ENCODE measurements at places on chromosomes 3 and 15.

DNA sequence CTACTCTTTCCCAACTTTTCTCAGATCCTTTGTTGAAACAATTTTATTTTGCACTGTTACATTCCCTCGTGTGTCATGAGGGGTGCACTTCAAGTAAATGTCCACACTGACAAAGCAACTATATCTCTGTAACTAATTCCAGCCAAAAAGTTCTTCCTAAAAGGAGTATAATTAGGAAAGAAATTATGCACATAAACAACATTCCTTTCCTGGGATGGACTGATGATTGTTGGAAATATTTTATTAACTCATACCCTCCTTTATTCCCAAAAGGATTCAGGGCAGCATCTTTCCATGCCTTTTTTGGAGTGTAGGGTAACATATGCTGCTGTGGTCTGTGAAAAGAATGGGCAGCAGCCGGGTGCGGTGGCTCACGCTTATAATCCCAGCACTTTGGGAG is 426.1 kb upstream of the THBS1 start:
- H3K4me1 ChIP-seq = no peaks in the 10 kb centered on the region
- DNase-seq = no peak
- no peak overlapping the region for H3K4me3 ChIP-seq
- H3K27me3 ChIP-seq = peaks cover 13% of the 10 kb centered on the region
- no peak overlapping the region for H3K27ac ChIP-seq
- no peaks in the 10 kb centered on the region for H3K36me3 ChIP-seq

- no peak overlapping the region for H3K4me3 ChIP-seq
- H3K27ac ChIP-seq = no peak overlapping the region
- H3K36me3 ChIP-seq = no peaks in the 10 kb centered on the region
- H3K4me1 ChIP-seq = peaks cover 4% of the 10 kb centered on the region
- H3K27me3 ChIP-seq = peaks cover 5% of the 10 kb centered on the region
Observed at GRCh38 chr3:114706591-114707232, 412.9 kb downstream of the TIGIT start.

- peaks cover 49% of the 10 kb centered on the region for H3K27me3 ChIP-seq
- DNase-seq = no peak
- H3K4me3 ChIP-seq = no peak overlapping the region
- H3K4me1 ChIP-seq = peaks cover 9% of the 10 kb centered on the region
- H3K27ac ChIP-seq = no peak overlapping the region
Observed at GRCh38 chr3:125213946-125214542, 1.5 kb upstream of the SLC12A8 start.

- no peaks in the 10 kb centered on the region for H3K4me1 ChIP-seq
- no peaks in the 10 kb centered on the region for H3K36me3 ChIP-seq
- H3K27me3 ChIP-seq = peaks cover 5% of the 10 kb centered on the region
- H3K27ac ChIP-seq = no peak overlapping the region
- no peak for DNase-seq
Observed at GRCh38 chr3:123750659-123751420, 133.3 kb downstream of the MYLK start.

DNA sequence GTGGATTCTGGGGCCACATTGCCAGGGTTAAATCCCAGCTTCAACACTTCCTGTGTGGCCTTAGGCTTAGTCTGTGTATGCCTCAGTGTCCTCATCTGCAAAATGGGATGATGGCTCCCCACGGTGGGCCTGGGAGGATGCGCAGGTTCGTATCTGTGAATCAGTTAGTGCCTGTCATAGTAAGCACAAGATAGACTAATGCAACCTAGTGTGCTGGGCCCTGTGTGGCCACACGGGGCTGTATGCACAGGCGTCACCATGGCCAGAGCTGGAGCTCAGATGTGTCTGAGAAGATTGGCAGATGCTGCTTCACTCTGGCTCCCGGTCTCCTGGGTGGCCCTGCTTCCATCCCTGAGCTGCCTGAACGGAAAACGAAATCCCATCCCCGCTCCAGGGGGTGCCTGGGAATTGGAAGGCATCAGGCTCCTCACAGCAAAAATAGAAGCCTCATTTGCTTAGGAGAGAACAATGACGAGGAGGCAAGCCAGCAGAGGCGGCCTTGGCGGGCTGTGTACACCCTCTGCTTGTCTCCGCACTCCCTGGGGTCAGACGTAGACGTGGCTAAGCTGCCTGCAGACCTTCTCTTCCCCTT is 103.6 kb downstream of the APBA2 start:
- H3K27me3 ChIP-seq = no peaks in the 10 kb centered on the region
- peaks cover 10% of the 10 kb centered on the region for H3K4me1 ChIP-seq
- no peak overlapping the region for H3K27ac ChIP-seq
- no peaks in the 10 kb centered on the region for H3K36me3 ChIP-seq

DNA sequence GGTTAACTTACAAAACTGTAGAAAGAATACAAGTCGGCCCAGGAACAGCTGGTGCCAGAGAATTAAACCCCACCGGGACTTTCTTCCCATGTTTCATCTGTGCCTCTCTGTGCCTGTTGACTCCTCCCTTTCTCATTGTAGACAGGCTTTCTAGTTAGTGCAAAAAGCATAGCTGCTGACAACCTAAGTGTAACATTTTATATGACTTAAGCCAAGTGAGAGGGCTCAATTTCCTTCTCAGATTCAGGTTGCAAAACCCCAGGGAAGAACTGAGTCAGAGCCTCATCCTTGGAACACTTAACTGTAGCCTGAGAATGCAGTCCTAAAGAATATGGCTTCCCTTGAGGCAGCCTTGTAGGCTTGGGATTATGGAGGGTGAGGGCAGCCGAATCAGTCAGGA is 302.5 kb upstream of the AZI2 start:
- no peaks in the 10 kb centered on the region for H3K27me3 ChIP-seq
- H3K4me3 ChIP-seq = no peak overlapping the region
- DNase-seq = no peak
- H3K4me1 ChIP-seq = no peaks in the 10 kb centered on the region
- H3K27ac ChIP-seq = no peak overlapping the region

DNA sequence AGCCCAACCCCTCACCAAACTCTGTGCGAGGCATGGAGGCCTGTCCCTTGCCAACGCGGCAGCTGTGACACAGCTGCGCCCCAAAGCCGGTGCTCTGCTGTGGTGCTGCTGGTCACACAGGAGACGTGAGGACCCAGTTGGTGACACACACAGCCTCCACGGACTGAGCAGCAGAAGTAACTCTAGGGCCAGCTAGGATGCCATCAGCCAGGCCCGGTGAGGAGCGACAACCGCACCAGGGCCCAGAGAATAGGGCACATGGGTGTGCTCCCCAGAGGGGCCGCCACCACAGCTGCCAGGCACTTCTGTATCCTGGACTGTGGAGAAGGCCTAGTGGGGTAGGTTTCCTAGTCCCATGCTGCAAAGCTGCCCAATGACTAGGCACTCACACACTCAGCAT is 10.7 kb downstream of the ZXDC start:
- no peak overlapping the region for H3K27ac ChIP-seq
- H3K27me3 ChIP-seq = no peaks in the 10 kb centered on the region
- H3K4me3 ChIP-seq = no peak overlapping the region
- DNase-seq = no peak
- H3K4me1 ChIP-seq = peaks cover 7% of the 10 kb centered on the region
- peaks cover 71% of the 10 kb centered on the region for H3K36me3 ChIP-seq

DNA sequence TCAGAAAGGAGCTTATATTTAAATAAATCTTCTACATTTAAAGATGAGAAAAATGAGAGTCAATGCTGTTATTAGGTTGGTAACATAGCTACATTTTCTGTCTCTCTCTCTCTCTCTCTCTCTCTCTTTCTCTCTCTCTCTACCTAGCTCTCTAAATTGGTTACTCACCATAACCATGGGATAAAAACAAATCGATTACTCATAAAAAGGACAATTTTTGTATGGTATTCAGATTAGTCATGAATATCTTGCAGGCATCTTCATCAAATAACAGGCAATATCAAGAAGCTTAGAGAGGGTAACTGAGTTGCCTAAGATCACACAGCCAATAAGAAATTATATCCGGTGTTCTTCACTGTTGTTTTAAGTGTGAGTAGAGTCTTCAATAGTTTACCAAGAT is 81.8 kb upstream of the ALCAM start:
- DNase-seq = no peak
- H3K4me1 ChIP-seq = no peaks in the 10 kb centered on the region
- H3K36me3 ChIP-seq = no peaks in the 10 kb centered on the region
- no peak overlapping the region for H3K27ac ChIP-seq
- H3K4me3 ChIP-seq = no peak overlapping the region

DNA sequence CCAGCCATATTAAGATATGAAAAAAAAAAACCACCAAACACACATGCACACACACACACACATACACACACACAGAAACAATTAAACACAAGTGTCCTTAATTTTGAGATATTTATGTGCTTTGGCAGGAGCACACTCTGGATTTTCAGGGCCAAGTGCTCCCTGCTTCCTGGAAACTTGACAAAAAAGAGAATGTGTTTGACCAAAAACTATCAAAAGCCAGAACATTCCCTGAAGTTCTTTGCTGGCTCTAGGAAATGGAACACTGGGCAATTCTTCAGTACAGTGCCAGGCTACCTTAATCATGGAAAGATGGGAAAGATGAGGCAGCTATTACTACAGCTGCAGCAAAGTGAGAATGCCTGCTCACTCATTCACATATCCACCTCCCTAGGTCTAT is 44.6 kb downstream of the P3H2 start:
- no peak overlapping the region for H3K27ac ChIP-seq
- no peaks in the 10 kb centered on the region for H3K4me1 ChIP-seq
- H3K4me3 ChIP-seq = no peak overlapping the region
- H3K27me3 ChIP-seq = peaks cover 11% of the 10 kb centered on the region
- H3K36me3 ChIP-seq = no peaks in the 10 kb centered on the region

DNA sequence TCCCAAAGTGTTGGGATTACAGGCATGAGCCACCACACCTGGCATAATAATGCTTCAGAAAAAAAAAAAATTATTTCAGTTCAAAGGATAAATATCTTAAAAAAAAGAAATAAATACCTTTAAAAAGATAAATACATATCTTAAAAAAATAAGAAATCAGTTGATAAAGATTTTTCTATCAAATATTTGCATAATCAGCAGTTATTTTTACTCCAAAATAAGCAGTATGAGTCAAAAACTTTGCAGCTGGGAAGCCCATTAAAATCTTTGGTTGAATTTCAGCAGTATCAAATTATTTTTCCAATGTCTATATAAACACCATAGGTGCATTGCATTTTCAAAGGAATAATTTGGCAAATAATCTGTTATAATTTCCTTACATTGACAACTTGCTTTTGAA is 202.5 kb downstream of the KBTBD8 start:
- no peaks in the 10 kb centered on the region for H3K4me1 ChIP-seq
- H3K36me3 ChIP-seq = no peaks in the 10 kb centered on the region
- no peak for DNase-seq
- no peaks in the 10 kb centered on the region for H3K27me3 ChIP-seq
- H3K4me3 ChIP-seq = no peak overlapping the region

GRCh38 chr3:126696701-126697267 is 7.3 kb upstream of the CHCHD6 start:
- no peak overlapping the region for H3K4me3 ChIP-seq
- H3K36me3 ChIP-seq = no peaks in the 10 kb centered on the region
- H3K27ac ChIP-seq = no peak overlapping the region
- H3K4me1 ChIP-seq = no peaks in the 10 kb centered on the region

- no peak overlapping the region for H3K27ac ChIP-seq
- H3K36me3 ChIP-seq = no peaks in the 10 kb centered on the region
- no peak for DNase-seq
- no peak overlapping the region for H3K4me3 ChIP-seq
- H3K27me3 ChIP-seq = no peaks in the 10 kb centered on the region
- no peaks in the 10 kb centered on the region for H3K4me1 ChIP-seq
Observed at GRCh38 chr3:166713787-166714186, 666.3 kb downstream of the ZBBX start.

- H3K27ac ChIP-seq = peak overlapping the region; percentile 4
- peaks cover 31% of the 10 kb centered on the region for H3K4me1 ChIP-seq
- H3K4me3 ChIP-seq = peak overlapping the region; percentile 8
- no peak for DNase-seq
Observed at GRCh38 chr3:179068779-179069530, 2.7 kb downstream of the ZMAT3 start.

DNA sequence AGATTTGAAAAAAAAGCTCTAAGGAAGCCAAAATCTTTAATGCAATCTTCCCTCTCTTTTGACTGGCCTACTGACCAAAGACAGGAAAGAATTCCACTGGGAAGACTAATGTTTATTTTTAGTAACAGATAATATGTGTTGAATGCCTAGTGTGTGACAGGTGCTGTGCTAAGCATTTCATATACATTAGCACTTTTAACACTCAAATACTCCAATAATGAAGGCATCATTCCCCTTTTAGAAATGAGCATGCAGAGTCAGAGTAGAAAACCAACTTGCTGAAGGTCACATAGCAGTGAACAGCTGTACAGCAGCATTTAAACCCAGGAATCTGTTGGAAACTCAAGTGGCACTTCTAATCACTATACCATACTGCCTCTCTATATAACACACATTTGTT is 170.6 kb downstream of the MINAR1 start:
- H3K36me3 ChIP-seq = no peaks in the 10 kb centered on the region
- DNase-seq = no peak
- no peaks in the 10 kb centered on the region for H3K4me1 ChIP-seq
- H3K4me3 ChIP-seq = no peak overlapping the region
- H3K27me3 ChIP-seq = peaks cover 12% of the 10 kb centered on the region
- H3K27ac ChIP-seq = no peak overlapping the region

- DNase-seq = no peak
- no peaks in the 10 kb centered on the region for H3K4me1 ChIP-seq
- no peak overlapping the region for H3K4me3 ChIP-seq
- no peaks in the 10 kb centered on the region for H3K36me3 ChIP-seq
- no peak overlapping the region for H3K27ac ChIP-seq
Observed at GRCh38 chr3:24300949-24301348, 193.7 kb downstream of the THRB start.

DNA sequence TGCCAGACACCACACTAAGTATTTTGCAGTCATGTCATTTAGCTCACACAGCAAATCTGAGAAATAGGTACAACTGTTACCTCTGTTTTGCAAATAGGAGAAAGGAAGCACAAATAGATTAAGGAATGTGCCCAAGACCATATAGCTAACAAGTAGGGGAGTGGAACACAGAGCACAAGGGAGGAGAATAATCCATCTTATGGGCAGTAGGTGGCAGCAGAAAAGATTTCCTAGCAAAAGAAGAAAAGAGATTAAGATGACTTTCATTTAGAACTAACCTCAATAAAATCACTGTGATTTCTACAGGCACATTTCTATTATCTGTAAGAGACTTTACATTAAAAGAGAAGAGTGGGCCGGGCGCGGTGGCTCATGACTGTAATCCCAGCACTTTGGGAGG is 49.1 kb downstream of the NR1I2 start:
- H3K27me3 ChIP-seq = no peaks in the 10 kb centered on the region
- peaks cover 3% of the 10 kb centered on the region for H3K36me3 ChIP-seq
- H3K4me1 ChIP-seq = peaks cover 8% of the 10 kb centered on the region
- no peak overlapping the region for H3K27ac ChIP-seq

GRCh38 chr3:128412180-128413002 is 54.3 kb downstream of the DNAJB8 start:
- no peaks in the 10 kb centered on the region for H3K36me3 ChIP-seq
- H3K4me1 ChIP-seq = no peaks in the 10 kb centered on the region
- no peaks in the 10 kb centered on the region for H3K27me3 ChIP-seq
- H3K27ac ChIP-seq = no peak overlapping the region
- no peak overlapping the region for H3K4me3 ChIP-seq
- no peak for DNase-seq

GRCh38 chr15:63891079-63891767 is 57.5 kb upstream of the HERC1 start:
- H3K4me1 ChIP-seq = peaks cover 49% of the 10 kb centered on the region
- peak overlapping the region; percentile 54 for H3K4me3 ChIP-seq

- no peaks in the 10 kb centered on the region for H3K27me3 ChIP-seq
- no peak overlapping the region for H3K4me3 ChIP-seq
- H3K36me3 ChIP-seq = no peaks in the 10 kb centered on the region
- no peak overlapping the region for H3K27ac ChIP-seq
Observed at GRCh38 chr15:35834216-35834830, 288.4 kb upstream of the DPH6 start.

Measured in T-helper 2 cell treated with Interferon-gamma antibody and Interleukin-4, amounts not matched to agents 5 μg/mL and 100 μg/mL, for 36 hours (primary cell).